ENCODE measurements at places on chromosomes 7 and 10. TPM values are rescaled to one million over a fixed set of nuclear protein-coding genes. Genes with fewer than 3 reads are reported as not detected.

Gene NEURL1
- not detected for total RNA-seq

Gene SPDYE16
- total RNA-seq = not detected

Gene ADAMTS14
- total RNA-seq = 4.2 TPM

Gene LRMDA
- 17.2 TPM for total RNA-seq

Gene AGAP5
- total RNA-seq = 8.8 TPM

Gene TMEM225B
- 1.8 TPM for total RNA-seq

Gene CYP51A1
- 50.7 TPM for total RNA-seq

Gene NUDT1
- total RNA-seq = 12.9 TPM

DNA sequence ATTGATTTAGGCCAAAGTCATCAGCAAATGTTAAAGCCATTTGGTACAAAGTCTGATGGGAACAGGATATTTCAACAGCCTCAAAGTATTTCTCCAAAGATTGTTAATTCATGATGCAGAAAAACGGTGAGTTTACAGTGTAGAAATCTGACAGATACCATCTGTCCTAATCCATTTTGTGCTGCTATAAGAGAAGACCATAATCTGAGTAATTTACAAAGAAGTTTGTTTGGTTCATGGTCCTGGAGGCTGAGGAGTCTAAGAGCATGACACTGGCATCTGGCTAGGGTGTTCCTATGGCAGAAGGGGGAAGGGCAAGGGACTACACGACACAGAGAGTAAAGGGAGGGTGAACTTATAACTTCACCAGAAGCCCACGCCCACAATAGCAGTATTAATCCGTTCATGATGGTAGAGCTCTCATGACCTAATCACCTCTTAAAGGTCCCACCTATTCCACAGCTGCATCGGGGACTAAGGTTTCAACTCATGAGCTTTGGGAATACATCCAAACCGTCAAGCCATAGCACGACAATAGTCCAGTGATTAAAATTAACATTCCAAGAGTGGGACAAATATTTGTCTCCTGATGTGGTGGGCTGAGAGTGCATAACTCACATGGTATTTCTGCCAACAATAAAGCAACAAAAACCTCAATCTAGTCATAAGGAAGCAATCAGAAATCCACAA, 298.6 kb upstream of the AKR1E2 start:
- DNase-seq = no peak

- no peak for DNase-seq
Measured at GRCh38 chr7:139874302-139874629, 45.2 kb downstream of the TBXAS1 start.

- no peak for DNase-seq
Measured at GRCh38 chr7:64787295-64787694, 6.9 kb upstream of the ZNF138 start.

DNA sequence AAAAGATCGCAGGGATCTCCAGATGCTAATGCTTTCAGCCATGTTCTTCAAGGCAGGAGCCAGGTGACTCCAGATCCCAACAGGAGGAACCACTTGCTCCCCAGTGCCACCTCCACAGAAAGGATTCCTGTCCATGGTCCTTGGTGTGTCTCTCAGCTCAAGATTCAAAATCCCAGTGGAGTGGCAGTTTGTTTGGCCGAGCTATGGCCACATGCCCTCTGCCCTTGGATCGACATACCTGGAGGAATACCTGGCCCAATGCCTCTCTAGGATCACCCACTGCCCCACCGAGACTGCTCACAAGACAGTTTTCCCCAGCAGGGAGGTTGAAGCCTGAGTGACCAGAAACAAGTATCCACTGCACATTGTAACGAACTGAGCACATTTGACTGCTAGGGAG, 3.9 kb upstream of the GPRIN2 start:
- DNase-seq = no peak

DNA sequence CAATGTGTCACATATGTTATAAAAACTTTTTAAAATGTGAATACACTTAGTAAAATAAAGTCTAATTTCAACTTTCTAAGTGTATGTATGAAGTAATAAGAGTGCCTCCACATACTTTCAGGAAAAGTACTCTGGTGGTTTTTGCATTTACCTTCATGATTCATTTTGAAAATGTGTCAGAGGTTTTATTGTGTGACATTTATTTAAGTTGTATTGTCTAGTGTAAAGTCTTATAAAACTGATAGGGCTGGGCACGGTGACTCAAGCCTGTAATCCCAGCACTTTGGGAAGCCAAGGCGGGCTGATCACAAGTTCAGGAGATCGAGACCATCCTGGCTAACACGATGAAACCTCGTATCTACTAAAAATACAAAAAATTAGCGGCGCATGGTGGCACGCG, 226.5 kb downstream of the ITGB1 start:
- DNase-seq = no peak

- no peak for DNase-seq
Measured at GRCh38 chr10:49512121-49512809, 26.7 kb downstream of the ERCC6 start.

- no peak for DNase-seq
Measured at GRCh38 chr7:17986851-17987250, 40.8 kb downstream of the PRPS1L1 start.

GRCh38 chr7:18276380-18276779, 219.2 kb upstream of the HDAC9 start:
- no peak for DNase-seq

DNA sequence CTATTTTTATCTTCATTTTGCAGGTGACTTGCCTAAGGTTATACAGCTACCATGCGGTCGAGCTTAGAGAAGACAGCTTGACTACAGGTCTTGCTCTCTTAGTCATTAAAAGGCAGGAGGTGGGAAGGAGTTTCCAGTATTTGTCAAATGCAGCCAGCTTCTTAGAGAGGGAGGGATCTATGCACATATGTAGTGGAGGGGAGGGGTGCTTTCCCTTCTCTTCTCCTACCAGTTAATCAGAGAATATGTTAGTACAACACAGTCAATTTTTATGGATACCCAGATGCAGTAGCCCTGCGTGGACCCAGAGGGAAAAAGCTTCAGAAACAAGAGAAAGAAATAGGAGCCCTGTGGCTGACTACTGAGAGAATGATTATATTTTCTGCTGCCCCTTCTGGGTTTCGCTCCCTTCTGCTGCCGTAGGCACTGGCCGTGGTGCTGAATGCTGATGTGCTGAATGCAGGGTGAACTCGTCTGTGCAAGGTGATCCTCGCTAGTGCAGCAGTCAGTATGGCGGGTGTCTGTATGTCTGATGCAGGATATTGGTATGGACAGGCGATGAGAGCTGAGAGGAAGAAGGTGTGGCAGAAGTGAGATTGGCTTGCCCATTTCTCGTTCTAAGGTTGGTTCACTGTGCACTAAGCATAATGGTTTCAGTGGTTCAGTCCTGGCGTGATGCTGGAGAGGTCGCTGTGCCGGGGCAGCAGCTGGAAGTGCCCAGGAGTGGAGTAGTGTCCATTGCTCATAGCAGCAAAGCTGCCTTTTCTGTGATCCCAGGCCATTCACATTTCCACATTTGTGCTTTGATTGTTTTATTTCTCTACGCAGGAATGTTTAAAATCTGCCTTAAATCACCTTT, 189.2 kb upstream of the PODXL start:
- DNase-seq = no peak

- no peak for DNase-seq
Measured at GRCh38 chr10:49564461-49565009, 25.6 kb upstream of the ERCC6 start.

- DNase-seq = no peak
Measured at GRCh38 chr10:116364868-116365267, 40.6 kb downstream of the CCDC172 start.

- DNase-seq = no peak
Measured at GRCh38 chr10:83164156-83164555, 975.2 kb upstream of the GHITM start.

- no peak for DNase-seq
Measured at GRCh38 chr10:81866753-81867152, 8.2 kb upstream of the NRG3 start.

GRCh38 chr10:24318517-24318916, 109.6 kb downstream of the KIAA1217 start:
- DNase-seq = no peak

Data from tibial nerve (tissue), 4 donors.